Progenitor cell of endocrine pancreas (in vitro differentiated cells): ENCODE measurements at places on chromosomes 6 and 20. TPM values are rescaled to one million over a fixed set of nuclear protein-coding genes. Genes with fewer than 3 reads are reported as not detected.

- DNase-seq, result no peak
Measured at GRCh38 chr20:32567384-32568178, 17.6 kb downstream of the NOL4L start.

DNA sequence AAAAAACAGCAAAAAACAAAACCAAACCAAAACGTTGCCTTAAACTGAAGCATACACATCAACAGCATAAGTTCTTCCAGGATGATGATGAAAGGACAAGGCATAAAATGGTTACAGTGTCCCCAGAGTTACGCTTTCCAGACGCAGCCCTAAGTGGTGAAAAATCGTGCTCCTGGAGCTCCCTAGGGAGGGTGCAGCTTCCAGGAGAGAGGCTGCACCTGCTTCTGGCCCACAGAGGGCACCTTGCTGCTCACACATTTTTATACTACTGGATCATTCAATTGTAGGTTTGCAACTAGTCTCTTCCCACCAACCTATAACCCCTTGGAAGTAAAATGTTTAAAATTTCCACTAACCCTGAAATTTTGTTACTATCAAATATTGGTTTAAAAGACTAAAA, 115.0 kb downstream of the PRKN start:
- no peak for DNase-seq

GRCh38 chr20:9993137-9993536, 41.6 kb upstream of the ANKEF1 start:
- no peak for DNase-seq

- DNase-seq, result no peak
Measured at GRCh38 chr20:33437141-33437911, 6.2 kb downstream of the SNTA1 start.

The FOXF2 gene
- not detected in 2 replicates for total RNA-seq

- DNase-seq, result no peak
Measured at GRCh38 chr6:88513471-88513870, 347.3 kb upstream of the CNR1 start.

GRCh38 chr20:46580613-46581205, 30.3 kb upstream of the OCSTAMP start:
- DNase-seq, result no peak

The CLPSL1 gene
- not detected in 2 replicates for total RNA-seq

DNA sequence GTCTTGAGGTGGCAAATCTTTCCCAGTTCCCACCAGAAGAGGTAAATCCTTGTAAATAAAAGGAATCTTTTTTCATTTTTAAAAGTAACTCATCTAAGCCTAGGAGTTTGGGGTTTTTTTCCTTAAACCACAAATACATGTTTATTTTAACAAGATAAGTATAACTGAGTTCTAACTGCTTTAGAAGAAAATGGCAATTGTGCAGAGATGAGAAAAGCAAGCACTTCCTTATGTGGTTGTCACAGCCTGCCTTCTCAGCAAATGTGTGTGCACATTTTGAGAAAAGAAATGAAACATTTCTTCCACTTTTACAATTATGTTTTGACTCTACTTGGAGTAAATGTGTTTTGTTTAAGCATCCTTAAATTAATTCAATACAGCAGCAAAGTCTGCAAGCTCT, 17.7 kb downstream of the HCK start:
- no peak for DNase-seq

DNA sequence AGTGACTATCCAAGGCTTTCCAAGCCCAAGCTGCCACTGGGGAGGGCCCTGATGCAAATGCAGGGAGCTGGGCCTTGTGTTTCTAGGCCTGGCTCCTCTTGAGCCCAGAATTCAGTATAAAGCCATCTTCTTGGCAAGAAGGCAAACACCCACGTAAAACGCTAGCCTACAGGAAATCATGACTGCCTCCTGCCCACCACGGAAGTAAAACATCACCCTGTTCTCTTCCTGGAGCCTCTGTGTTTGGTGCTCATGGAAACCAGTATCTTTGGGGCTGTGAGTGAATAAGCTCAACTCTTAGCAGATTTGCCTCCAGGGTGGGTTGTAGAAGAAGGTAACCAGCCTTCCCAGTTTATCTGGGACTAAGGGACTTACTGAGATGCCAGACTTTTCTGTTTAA, 271.0 kb downstream of the ZNF217 start:
- no peak for DNase-seq

DNA sequence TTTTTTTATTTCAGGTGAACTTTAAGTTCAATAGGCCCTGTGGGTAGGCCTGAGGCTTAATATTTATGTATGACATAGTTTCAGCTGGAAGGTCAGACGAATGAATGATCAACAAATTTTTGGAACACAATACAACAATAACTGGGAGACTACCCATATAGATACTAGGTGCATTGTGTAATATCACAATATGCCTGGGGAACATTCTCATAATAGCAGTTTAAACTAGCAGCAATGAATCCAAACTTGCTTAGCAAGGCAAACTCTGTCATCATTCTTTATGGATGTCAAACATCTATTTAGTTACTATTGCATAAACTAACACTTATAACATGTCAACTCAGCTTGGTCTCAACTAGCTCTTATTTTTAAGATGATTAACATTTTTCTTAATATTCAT, 49.3 kb downstream of the ELOVL4 start:
- DNase-seq, result no peak
